ENCODE measurements at places on chromosomes 2 and 18.

GRCh38 chr2:117519721-117520120 lies 294.8 kb upstream of the DDX18 start:
- no peak for DNase-seq

DNA sequence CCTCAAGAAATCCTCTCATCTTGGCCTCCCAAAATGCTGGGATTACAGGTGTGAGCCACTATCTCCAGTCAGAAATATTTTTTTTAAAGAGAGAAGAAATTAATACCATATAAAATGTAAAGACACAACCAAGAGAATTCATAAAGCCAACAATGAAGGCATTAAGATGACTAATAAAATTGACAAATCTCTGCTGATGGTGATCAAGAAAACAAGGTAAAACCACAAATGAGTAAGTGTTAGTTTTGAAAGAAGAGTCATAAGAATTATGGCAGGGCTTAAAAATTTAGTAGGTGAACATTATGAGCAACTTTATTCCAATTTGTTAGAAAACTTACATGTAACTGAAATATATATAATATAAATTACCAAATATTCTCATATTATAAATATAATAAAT lies 752.8 kb upstream of the CELF4 start:
- DNase-seq = no peak

- DNase-seq = no peak
These were observed 391.7 kb upstream of the CYRIA start for GRCh38 chr2:17057109-17058017.

- no peak for DNase-seq
These were observed 9.4 kb upstream of the TACR1 start for GRCh38 chr2:75208738-75209137.

GRCh38 chr2:160989778-160990177 lies 170.4 kb upstream of the TANK start:
- no peak for DNase-seq
